Naive thymus-derived CD8-positive, alpha-beta T cell (primary cell): ENCODE measurements at places on chromosomes 16 and 17.
A peak's percentile ranks its signal among the peaks of the same experiment; 100 is the strongest.

- DNase-seq, result peak; percentile 54
Observed at GRCh38 chr17:56891751-56892150, 22.1 kb downstream of the TRIM25 start.

DNA sequence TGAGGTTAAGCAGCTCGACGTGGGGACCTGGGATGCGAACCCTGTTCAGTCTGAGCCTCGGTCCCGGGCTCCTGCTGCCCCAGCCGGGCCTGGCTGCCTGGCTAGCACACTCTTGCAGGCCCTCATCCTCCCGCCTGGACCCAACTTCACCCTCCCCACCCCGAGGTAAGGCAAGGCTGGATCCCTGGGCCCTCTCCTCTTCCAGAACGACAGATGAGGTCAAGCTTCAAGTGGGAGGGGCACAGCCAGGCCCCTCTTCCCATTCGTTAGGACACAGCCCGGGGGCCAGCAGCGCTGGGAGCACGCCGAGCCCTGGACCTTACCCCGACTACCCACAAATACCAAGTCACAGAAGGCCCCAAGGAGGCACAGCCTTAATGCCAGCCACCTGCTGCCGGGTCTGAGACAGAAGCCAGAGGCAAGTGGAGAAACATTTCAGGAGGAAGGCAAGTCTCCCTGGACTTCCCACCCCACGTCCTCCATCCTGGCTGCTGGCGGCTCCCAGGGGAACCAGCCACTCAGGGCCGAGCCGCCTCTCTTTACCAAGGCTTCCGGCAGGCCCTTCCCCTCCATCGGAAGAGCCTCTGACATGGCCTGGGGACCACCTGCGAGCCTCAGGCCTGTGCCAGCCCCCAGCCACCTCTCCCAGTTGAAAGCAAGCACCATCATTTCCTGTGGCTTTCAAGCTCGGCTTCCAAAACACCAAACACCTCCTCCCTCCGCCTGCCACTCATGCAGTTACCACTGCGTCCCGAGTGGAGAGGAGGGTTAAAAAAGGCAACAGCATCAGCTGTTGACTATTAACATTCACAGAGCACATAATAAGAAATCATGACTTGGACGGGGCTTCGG lies 59.9 kb downstream of the RPH3AL start:
- peak; percentile 32 for DNase-seq

DNA sequence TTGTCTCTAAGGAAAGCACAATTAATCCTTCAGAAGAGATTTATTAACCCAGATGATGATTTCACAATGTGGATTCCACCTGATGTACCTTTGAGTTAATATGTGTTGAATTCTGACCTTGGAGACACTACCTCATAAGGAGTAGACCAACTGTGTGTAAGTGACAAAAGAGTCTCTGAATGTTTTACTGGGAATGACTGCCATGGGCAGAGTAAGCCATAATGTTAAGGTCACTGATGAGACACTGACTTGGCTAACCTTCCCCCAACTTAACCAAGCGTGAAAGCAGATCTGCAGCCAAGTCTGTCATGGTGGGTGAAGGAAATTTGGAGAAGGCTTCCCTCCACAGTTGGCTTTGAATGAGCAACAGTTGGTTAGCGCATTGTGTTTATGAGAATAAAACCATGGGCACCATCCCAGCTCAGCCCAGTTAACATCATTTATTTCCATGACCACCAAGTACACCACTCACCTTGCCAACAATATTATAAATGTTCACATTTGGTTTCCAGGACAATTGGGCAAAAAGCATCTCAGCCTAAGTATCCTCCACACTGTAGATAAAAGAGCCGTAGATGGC lies 618.5 kb downstream of the KCNJ2 start:
- DNase-seq, result no peak

DNA sequence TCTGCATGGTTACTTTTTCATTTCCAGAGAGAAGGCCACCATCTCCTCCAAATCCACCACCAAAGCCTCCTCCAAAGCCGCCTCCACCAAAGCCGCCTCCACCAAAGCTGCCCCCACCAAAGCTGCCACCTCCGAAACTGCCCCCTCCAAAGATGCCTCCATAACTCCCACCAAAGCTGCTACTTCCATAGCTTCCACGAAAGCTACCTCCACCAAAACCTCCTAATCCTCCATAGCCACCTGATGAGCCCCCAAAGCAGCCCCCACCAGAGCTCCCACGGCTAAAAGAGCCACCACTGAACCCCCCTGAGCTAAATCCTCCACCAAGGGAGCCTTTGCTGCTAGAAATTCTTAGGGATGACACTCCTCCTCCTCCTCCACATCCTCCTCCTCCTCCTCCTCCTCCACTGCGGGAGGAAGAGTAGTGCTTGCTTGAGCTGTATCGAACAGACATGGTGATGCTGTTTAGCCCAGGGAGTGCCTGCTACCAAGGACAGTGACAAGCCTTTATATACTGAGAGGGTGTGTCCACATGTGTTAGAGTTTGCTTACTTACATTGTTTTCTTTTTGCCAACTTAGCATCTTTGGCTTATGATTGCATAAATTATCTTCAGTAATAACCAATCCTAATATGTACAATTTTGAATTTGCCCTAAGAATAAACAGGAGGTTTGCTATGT lies at the start of gene KRT10:
KRT10 (minus strand) TSS at position 483 of the 681 bp plus-strand sequence; CDS start at position 454, 29 bp downstream.
- DNase-seq, result no peak

GRCh38 chr17:45235416-45236281 lies 14.0 kb downstream of the FMNL1 start:
- peak; percentile 66 for DNase-seq

GRCh38 chr16:69741519-69741918 lies 13.2 kb downstream of the NOB1 start:
- no peak for DNase-seq

GRCh38 chr17:57086069-57086930 lies 1.3 kb downstream of the AKAP1 start:
- DNase-seq, result peak; percentile 33

GRCh38 chr16:29011112-29011511 lies 26.3 kb downstream of the LAT start:
- DNase-seq, result no peak

- peak; percentile 80 for DNase-seq
Observed at GRCh38 chr16:50602531-50603205, 54.5 kb downstream of the NKD1 start.

DNA sequence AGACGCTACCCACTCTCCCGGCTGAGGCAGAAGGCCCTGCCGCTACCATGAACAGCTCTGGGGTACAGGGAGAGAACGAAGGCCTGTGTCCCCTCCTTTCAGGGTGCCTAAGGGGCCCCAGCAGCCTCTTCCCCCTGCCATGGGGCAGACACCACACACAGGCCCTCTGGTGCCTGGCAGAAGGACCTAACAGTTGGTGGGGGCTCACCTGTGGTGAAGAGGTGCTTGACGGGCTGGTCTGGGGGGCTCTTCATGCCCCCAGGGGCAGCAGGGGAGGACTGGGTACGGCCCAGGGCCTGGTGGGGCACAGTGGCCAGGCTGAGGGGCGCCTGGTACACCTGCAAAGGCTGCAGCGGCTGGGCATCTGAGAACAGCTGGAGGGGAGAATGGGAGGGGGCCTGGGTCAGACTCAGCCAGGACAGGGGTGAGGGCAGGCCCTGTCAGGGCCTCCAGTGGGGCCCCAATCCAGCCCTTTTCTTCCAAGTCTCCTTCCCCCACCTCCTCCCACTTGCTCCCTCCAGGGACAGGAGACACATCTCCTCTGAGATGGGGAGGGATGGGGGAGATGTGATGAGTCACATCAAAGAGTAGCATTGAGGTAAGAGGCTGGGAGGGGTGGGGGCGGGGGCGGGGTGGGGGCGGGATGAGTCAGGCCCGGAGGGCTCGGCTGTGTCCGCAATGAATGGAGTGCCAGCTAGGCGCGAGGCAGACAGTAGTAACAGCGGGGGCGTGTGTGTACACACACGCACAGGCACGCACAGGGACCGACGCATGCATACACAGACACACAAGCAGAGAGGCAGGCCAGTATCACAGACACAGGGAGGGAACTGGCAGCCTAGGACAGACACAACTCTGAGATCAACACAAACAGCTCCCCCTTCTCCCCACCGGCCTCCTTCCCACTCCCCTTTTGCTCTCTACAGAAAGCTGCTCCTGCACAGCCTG lies 16.1 kb downstream of the G6PC3 start:
- no peak for DNase-seq

GRCh38 chr16:27370318-27370717 lies 31.7 kb upstream of the IL21R start:
- no peak for DNase-seq

DNA sequence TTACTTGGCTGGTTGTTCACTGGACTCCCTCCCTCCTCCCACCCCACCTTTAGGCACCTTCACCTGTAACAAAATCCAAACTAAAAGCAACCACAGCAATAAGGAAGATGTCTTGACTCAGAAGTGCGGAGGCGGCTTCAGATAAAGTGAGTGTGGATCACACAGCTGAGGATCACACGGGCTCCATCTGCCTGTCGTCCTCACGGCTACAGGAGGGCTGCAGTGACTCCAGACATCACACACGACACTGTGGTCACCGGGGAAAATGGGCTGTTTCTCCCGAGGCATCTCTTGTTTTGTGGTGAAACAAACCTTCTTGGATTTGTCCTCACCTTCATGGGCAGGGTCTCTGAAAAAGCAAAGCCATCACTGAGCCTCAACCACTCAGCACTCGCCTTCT lies 7.9 kb upstream of the ACSF3 start:
- no peak for DNase-seq

- no peak for DNase-seq
Observed at GRCh38 chr17:6269478-6269877, 165.4 kb downstream of the AIPL1 start.

- DNase-seq, result no peak
Observed at GRCh38 chr16:19781226-19781625, 63.2 kb downstream of the IQCK start.

GRCh38 chr17:43554857-43555256 lies 8.7 kb upstream of the ETV4 start:
- DNase-seq, result no peak

GRCh38 chr16:57618296-57619132 lies 9.9 kb upstream of the ADGRG1 start:
- no peak for DNase-seq

GRCh38 chr17:74745548-74746177 lies 2.8 kb upstream of the NHERF1 start:
- DNase-seq, result no peak

GRCh38 chr16:56824804-56825203 lies 40.2 kb upstream of the SLC12A3 start:
- no peak for DNase-seq

DNA sequence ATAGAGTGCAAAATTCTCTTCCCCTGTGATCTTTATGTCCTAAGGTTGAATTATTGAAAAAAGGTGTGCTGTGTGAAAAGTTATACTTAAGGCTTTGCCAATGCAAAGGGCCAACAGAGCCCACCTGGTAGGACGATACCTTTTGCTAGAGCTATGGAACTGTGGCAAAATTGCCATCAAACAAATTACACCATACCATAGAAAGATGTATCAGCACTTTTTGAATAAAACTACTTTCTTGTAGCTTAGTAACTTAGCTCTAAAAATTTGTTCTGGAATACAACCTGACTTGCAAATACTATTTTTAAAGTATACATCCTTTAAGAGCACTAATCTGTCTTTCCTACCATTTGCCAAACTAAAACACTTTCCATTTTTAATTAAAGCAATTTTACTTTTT lies 147.2 kb upstream of the ERCC4 start:
- no peak for DNase-seq

GRCh38 chr16:70653809-70654771 lies 7.7 kb downstream of the IL34 start:
- DNase-seq, result peak; percentile 81

- DNase-seq, result no peak
Observed at GRCh38 chr17:37849617-37849972, 74.6 kb upstream of the TBC1D3K start.

- DNase-seq, result no peak
Observed at GRCh38 chr17:55420067-55420775, 1.4 kb downstream of the MMD start.

- no peak for DNase-seq
Observed at GRCh38 chr16:51538707-51539498, 387.8 kb upstream of the SALL1 start.

DNA sequence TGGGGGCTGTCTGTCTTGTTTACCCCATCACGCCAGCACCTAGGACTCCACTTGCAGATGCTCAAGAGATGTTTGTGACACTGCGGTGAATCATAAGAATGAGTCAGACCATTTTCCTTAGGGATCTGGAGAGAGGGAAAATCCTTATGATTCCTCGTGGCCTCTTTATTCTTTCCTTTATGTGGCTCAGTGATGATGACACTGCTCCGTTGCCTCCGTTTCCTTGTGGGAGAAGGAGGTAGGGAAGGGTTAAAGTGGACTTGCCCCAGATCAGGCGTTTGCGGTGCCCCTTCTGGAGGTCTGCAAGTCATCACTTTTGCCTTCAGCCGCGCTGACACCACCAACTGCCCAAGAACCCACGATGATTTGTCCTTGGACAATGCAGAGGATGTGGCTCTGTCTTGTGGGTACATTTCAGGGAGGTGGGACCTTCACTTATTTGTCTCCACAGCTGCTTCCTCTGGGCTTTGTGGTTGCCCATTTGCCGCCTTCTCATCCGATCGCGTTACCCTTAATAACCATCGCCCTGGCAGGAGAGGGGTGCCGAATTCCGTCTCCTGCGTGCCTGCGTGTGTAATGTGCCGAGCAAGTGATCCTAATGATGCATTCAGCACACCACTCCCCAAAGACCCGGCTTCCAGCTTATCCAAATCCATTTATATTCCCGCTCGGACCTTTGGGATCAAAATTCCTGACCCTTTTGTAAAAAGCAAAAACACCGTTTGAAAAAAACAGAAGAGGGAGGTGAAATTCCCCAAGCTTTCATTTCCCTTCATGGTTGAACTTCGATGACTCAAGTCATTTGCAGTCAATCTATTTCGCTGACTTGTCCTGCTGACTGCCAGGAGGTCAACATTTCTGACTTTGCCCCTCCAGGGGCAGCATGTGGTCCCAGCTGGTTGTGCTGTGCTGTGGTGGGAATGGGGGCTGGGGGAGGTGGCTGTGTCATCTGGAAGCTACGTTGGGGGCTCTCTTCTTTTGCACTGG lies 87.2 kb upstream of the IRX3 start:
- DNase-seq, result no peak

- DNase-seq, result no peak
Observed at GRCh38 chr16:69768666-69769065, 6.5 kb downstream of the WWP2 start.

- no peak for DNase-seq
Observed at GRCh38 chr17:68439656-68440290, 17.5 kb downstream of the WIPI1 start.

- no peak for DNase-seq
Observed at GRCh38 chr16:48609652-48610029, 339 bp downstream of the N4BP1 start.

GRCh38 chr17:58304750-58305486 lies 23.7 kb downstream of the TSPOAP1 start:
- DNase-seq, result no peak

- no peak for DNase-seq
Observed at GRCh38 chr16:85657267-85657650, 31.5 kb downstream of the GINS2 start.

GRCh38 chr16:85663891-85664321 lies 24.8 kb downstream of the GINS2 start:
- no peak for DNase-seq

DNA sequence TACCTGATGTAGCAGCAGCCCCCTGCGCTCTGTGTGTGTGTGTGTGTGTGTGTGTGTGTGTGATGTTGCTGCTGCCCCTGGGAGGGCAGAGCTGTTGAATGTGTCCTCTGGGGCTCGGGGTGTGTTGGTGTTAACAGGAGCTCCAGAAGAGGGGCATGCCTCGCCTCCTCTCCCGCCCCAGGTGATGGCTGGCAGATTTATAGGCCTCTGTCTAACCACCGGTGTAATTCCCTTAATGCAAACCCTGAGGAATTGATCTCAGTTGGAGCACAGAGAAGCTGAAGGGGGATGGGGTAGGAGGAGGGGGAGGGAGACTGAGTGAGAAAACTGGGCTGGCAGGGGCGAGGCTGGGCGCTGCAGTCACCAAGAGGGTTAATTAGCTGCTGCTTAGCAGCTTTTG lies 10.0 kb downstream of the CACNA1G start:
- DNase-seq, result no peak
